ENCODE measurements at places on chromosomes 7 and 10.

DNA sequence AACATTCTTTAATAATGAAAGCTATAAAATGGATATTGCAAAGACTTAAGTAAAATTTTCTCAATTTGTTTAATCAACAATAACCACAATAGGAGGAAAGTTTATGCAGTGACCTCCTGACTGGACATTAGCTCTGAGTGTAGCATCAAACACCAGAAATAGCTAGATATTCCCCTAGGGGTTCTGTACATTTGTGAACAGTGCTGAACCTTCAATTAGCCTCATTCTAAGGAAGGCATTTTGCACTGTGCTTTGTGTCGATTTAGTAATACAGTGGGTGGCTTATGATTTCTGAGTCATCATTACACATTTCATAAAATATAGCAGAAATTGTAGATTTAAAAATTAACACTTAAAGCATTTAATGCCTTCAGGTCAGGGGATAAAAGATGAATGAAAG is 367.3 kb upstream of the PCDH15 start:
- DNase-seq, result no peak

DNA sequence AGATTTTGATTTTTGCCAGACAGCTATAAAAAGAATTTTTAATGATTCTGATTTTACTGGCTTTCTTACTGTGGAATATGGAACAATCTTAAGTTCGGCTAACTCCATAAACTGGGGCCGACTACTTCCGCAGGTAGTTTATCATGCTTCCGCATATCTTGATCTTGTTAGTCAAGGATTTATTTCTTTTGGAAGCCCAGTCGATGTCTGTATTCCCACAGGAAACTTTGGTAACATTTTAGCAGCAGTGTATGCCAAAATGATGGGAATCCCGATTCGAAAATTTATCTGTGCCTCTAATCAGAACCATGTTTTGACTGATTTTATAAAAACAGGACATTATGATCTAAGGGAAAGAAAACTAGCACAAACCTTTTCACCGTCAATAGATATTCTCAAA is 8.1 kb downstream of the THNSL1 start:
- DNase-seq, result no peak

DNA sequence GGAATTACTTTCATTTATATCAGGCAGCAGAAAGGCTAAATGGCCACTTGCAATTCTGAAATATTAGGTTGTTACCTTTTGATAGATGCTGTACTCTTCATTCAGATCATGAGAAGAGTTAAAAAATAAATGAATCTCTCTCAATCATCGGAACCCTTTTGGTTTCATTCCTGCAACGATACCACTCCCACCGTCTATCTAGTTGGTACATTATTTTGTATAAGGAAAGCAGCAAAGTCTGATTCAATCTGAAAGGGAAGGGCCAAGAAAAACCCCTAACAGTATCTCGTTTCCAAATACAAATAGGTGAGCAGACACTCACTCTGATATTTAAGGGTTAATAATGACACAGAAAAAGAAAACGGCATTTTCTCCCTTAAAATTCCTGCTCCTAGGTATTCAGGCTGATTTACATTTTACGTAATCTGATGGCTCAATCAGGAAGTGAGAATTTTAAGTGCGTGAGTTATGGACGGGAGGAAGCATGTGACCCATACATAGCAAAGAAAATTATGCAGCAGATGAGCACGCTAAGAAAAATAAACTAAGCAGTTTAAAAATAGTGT is 209.4 kb upstream of the KLF14 start:
- DNase-seq, result no peak

DNA sequence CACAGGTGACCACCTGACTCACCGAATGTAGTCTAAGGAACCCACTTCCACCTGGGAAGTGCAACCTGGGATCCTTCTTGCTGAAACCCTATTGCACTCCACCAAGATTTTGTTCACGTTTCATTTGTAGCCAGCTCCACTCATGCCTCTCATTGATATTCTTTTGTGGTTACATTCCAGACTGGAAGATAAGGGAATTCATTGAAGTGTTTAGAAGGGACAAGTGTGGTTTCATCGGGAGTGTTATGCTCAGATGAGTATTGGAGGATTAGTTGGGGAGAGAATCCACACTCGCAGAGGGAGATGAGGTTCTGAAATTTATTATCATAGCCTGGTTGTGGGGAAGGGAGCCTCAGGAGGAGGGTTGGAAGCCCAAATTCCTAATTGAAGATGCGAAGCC is 320.4 kb downstream of the KCNMA1 start:
- no peak for DNase-seq

GRCh38 chr7:30713392-30713791 is 31.1 kb upstream of the CRHR2 start:
- no peak for DNase-seq

DNA sequence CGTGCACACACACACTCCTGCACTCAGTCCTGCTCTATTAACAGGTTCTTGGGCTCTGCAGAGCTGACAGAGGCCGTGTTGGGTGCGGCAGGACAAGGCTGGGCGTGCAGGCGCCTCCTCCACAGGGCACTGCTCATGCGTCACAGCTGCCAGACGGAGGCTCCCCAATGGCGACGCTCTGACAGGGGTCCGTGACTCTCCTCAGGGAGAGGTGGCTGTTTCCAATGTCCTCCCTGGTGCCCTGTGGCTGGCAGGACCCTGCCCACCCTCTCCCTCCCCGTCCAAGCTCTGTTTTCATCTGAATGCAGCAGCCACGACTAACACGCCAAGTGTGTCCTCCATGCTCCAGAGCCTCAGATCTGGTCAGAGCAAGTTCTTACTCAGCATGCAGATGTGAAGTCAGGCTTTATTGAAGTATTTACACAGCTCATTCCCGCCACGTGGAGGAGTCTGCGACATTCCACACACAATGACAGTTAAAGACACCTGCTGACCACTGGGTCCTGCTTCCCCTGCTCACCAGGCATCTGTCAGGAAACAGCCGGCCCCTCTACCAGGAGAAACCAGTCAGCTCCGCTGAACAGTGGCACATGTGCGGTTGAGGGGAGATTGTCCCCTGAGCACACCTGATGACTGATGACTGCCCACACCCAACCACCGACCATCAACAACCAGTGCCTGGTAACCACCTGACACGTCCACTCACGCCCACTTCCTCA is 116.7 kb downstream of the VIPR2 start:
- no peak for DNase-seq

GRCh38 chr10:104128214-104128613 is 6.2 kb downstream of the SFR1 start:
- DNase-seq, result no peak

DNA sequence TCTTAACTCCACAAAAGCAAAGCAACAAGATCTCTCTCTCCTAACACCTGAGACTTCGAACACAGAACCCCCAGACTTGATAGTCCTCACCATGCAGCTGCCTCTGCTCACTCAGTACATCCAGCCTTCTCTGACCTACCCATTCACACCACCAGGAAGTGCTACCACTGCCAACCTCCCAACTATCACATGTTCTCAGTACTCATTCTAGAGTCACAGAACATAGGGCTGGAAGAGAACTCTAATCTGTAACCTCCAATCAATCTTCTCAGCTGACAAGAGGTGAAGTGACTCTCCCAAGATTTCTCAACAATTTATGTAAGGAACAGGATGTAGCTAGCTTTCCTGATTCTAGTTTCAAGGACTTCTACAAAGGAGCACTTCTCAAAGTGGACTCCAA is 3.8 kb downstream of the NUDCD3 start:
- DNase-seq, result no peak

- DNase-seq, result no peak
Observed at GRCh38 chr7:71613313-71613712, 481.4 kb downstream of the GALNT17 start.

GRCh38 chr10:95249467-95249866 is 41.3 kb downstream of the PDLIM1 start:
- DNase-seq, result no peak

GRCh38 chr7:111535142-111535870 is 27.0 kb downstream of the IMMP2L start:
- no peak for DNase-seq

GRCh38 chr7:74479066-74479781 is 25.5 kb downstream of the GTF2IRD1 start:
- no peak for DNase-seq

- DNase-seq, result no peak
Observed at GRCh38 chr10:2938869-2939268, 128.5 kb upstream of the PFKP start.

DNA sequence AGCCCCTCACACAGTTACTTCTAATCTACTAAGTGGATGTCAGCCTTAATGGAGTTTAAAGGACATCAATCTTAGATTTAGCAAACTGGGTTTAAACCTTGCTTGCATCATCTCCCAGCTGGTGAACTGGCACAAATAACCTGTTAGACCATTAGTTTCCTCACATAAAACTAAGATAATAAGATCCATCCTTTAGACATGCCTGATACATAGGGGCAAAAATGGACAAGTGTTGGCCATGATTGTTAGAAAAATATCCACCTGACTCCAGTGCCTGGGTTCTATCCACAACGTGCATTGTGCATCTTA is 439.1 kb downstream of the TNS3 start:
- no peak for DNase-seq

DNA sequence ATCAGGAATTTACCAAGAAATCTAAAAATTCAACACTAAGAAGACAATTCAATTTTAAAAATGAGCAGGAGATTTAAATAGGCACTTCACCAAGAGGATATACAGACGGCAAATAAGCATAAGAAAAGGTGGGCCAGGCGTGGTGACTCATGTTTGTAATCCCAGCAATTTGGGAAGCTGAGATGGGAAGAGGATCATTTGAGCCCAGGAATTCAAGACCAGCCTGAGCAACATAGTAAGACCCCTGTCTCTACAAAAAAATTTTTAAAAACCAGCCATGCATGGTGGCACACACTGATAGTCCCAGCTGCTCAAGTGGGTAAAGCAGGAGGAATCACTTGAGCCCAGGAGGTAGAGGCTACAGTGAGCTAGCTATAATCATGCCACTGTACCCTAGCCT is 3.5 kb upstream of the AKR1D1 start:
- DNase-seq, result no peak

DNA sequence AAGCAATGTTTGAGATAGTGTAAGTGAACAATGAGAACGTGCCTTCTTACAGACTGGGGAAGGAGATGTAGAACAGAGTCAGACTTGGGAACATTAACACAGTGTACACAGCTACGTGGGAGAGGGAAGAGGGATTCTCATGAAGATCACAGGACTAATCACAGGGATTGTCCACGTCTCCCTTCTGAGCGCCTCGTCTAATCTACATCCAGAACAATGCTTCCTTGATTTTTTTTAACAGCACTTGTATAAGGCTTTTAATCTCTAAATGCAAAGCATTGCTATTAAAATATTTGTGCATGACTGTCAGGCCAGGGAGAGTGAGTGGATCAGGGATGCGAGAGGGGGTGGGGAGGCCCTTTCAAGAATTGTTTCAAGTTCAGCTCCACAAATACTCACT is 62.7 kb downstream of the MET start:
- no peak for DNase-seq

GRCh38 chr7:152338561-152338960 is 97.2 kb downstream of the KMT2C start:
- no peak for DNase-seq

- no peak for DNase-seq
Observed at GRCh38 chr7:37411444-37412034, 37.1 kb downstream of the ELMO1 start.

DNA sequence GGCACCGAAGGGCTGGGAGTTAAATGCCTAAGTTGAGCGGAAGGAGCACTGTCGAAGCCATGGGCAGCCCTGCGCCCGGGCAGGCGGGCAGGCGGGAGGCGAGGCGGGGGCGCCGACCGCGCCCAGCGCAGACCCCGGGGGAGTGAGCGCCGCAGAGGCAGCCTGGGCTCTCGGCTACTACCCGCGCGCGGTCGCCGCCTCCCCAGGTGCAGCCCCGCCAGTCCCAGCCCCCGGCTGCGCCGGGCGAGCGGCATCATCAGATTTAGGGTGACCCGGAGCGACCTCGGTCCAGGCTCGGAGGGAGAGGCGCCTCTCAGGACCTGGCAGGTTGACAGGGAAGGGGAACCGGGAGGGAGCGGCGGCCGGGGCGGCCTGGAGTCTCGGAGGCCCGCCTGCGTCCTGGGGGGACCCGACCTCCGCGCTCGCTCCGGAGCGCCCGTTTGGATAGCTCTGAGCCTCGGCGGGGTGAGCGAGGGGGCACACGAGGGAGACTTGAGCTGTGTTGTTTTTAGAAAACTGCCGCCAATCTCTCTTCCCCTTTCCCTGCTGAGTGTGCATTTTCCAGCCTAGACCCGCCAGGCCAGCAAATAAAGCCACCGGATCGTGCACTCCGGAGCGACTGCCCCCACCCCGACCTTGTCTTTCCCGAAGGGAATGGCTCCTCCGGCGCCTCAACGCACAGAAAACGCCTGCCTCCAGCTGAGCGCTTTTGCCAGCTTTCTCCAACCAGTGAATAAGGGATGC is 2.3 kb upstream of the NRP1 start:
- no peak for DNase-seq

DNA sequence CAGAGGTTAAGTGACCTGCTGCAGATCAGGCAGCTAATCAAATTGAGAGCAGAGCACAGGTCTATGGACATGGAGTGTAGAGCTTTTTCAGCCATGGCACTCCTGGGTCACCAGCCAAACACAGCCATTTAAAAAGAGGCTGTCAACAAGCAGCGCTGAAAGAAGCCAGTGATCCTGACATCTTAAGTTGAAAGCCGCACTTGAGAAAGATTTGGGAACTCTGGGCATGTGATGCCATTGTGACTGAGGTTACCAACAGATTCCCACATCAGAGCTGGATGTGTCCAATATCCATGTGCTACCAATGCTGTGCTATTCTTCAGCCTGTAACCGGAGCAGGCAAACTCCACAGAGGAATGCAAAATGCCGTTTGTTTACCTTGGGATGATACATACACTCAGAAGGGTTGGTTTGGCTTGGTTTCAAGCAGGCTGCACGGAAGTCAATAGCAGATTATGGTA is 56.2 kb upstream of the ABLIM1 start:
- DNase-seq, result no peak

GRCh38 chr10:108275895-108276685 is 1111.6 kb upstream of the SORCS1 start:
- no peak for DNase-seq

DNA sequence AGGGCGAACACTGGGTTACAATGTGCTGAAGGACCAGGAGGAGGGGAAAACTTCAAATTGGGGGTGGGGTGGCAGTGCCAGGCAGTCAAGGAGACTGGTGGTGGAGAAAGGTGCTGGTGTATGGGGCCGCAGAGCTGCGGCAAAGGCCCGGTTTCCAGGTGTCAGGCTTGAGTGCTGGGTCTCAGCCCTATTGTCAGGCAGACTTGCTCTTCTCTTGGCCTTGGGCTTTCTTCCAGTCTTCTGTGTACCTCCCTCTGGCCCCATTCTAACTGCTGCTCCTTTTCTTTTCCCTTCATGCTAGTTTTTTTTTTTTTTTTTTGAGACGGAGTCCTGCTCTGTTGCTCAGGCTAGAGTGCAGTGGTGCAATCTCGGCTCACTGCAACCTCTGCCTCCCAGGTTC is 51.0 kb downstream of the POLR3A start:
- no peak for DNase-seq

- DNase-seq, result no peak
Observed at GRCh38 chr10:119817991-119818888, 54.4 kb downstream of the MCMBP start.

- no peak for DNase-seq
Observed at GRCh38 chr7:94289071-94289470, 105.6 kb upstream of the COL1A2 start.
